ENCODE measurements at places on chromosomes 1 and 21.

DNA sequence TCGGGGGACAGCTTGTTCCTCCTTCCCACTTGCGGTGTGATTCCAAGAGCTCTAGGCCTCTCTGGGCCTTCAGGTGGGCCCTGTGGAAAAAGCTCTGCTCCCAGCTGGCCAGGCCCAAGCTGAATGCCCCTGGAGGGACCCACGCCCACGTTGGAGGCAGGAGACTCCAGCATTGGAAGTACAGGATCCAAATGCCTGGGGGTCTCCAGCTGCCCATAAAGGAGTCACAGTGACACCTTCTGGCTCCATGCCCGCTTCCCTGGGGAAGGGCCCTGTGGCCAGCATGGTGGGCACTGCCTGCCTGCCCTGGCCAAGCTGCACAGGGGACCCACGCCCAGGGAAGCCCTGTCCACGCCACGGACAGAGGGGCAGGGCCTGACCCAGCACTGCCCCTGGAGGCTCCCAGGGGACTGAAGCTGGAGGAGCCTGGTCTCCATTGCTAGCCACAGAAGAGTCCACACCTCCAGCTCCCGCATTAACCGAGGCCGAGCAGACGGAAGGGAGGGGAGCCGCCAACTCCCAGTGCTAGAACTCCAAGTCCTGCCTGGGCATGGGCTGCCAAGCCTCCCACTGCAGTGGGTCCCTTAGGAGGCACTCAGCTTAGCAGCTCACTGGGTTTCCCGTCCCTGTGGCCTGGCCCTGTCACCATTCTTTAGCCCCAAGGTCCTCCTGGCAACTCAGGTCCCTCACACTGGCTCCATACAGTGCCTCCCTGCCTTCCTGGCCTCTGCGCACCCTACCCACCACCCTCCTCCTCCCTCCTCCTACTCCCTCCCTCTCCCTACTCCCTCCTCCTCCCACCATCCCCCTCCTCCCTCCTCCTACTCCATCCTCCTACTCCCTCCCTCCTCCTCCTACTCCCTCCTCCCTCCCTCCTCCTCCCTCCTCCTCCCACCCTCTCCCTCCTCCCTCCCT, 41.9 kb downstream of the WNT9A start:
- DNase-seq: peak; percentile 17

- DNase-seq: no peak
Measured at GRCh38 chr1:200916681-200917080, 22.0 kb downstream of the INAVA start.

DNA sequence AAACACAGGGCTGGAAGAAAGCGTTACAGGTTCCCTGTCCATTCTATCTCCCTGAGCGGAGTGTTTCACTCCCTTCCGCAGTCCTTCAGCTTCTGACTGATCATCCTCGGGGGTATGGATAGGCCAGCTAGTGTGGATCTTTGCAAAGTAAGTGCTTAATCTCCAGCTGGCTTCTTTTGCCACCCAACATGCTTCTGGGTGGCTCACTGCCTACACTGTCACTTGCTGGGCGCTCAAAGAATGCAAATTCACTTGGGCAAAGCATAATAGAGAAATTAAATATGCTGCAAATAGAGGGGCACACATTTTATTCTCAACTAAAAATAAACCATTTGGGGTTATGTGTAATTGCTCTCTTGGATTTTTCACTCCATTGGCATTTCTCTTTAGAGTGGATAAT, 265.6 kb downstream of the TNR start:
- no peak for DNase-seq

DNA sequence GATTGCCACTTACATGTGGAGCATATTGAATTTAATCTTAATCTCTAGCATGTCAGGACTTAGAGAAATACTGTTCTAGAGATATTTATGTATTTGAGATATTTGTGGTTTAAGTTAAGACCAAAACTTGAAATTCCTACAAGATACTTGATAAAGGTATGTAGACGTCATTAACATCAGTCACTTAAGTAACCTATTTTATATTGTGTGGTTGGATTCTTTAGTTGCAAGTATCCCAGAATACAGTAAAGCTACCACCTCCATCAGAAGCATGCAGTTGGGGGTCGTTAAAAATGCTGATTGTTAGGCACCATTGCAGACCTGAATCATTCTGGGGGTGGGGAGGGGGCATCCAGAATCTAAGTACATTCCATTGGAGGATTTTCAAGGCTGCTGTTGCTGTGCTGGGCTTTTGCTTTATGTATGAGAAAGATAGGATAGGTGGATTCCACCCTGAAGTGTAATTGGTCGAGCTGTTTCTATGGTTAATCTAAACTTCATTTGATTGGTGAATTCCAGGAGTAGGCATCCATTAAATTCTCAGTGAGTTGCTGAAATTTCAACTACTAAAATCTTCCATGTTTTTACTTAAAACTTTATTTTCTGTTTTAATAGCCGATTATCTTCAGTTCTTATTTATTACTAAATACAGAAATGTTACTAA, 4.0 kb downstream of the H3-3A start:
- DNase-seq: no peak

GRCh38 chr1:6962996-6963911, 178.0 kb downstream of the CAMTA1 start:
- peak; percentile 59 for DNase-seq

DNA sequence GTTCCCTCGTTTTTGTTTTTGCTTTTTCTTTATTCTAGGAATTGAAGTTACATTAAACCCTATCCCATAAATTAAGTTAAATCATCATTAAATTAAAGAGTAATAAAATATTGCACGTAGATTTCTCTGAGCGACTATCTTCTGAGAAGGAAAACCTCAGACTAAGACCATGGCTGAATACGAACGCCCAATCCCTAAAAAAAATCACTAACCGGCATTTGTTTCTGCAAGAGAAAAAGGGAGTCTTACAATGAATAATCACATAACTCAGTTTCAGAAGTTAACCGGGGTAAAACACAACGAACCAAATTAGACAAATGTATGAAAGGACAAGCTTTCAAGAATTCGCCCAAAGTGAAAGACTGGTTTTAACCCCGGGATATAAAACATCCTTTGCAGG, 1.3 kb downstream of the PIK3R3 start:
- no peak for DNase-seq

GRCh38 chr1:151606384-151606783, 5.5 kb upstream of the SNX27 start:
- no peak for DNase-seq

GRCh38 chr1:98674075-98674781, 12.7 kb downstream of the SNX7 start:
- no peak for DNase-seq

DNA sequence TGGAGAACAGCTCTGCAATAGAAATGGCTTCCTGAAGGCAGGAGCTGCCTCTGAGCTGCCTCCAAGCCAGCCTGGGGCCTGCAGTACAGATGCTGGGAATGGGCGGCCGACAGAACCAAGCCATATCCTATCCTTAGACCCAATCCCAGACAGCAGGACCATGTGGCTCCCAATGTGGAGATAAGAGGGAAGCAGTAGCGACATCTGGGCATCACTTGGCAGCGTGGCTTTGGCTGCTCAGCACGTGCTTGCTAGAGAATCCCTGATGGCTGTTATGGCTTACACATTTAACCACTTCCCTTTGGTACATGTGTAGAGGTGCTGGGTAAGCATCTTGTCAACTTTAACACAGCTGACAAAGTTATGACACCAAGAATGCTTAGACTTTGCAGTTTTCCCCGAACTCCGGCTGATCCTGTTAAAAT, 87.7 kb downstream of the MAN1C1 start:
- DNase-seq: peak; percentile 66

DNA sequence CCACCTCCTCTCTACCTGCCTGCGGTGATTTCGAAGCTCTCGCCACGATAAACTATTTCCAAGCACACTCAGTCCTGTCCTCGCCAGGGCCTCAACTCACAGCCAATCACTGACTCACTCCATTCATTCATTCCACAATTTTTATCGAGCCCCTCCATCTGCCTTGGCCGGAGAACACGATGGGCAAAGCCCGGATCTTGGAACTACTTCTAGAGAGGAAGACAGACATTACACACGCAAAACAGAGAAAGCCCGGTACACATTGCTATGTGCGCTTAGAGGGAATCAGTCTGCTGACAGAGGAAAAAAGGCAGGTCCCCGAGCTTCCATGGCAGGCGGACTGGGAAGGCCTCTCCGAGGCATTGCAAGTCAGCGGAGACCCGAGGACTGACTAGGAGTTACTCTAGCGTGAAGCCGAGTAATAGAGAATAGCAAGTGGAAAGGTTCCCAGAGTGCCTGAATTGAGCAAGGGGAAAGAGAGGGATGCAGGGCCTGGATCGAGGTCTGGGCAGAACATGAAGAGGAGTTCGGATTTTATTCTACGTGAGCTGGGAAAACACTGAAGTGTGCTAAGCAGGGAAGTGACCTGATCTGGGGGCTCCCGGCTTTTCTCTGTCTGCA, 54.2 kb upstream of the DNAJC6 start:
- DNase-seq: no peak

DNA sequence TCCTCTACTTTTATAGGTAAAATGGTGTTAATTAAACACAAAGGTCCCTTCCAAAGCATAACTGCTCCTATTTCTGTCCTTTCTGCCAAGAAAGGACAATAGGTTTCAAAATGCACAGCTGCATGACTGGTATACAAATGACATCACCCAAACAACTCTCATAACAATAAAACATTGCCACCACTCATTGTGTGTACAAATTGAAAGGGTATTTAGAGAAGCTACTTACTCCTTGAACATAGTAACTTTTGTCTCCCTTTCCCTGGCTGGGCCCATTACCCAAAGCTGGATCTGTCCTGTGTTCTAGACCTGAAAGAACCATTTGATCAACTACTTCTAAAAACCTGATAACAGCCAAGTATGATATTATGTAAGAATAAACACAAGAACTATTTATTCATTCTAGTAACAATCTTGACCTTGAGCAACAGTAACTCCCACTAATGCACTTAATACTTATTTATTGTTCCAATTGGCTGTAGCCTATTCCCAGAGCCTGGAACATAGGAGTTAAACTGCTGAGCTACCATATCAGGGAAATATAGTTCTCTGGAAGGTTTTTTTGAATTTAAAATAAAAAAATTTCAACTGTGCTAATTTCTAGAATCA, 38.2 kb downstream of the TTLL7 start:
- DNase-seq: no peak

- no peak for DNase-seq
Measured at GRCh38 chr1:67687649-67688048, 2.6 kb downstream of the GADD45A start.

GRCh38 chr1:95197616-95198252, 36.3 kb upstream of the RWDD3 start:
- no peak for DNase-seq

GRCh38 chr1:161197560-161198193, 1.2 kb downstream of the ADAMTS4 start:
- no peak for DNase-seq

DNA sequence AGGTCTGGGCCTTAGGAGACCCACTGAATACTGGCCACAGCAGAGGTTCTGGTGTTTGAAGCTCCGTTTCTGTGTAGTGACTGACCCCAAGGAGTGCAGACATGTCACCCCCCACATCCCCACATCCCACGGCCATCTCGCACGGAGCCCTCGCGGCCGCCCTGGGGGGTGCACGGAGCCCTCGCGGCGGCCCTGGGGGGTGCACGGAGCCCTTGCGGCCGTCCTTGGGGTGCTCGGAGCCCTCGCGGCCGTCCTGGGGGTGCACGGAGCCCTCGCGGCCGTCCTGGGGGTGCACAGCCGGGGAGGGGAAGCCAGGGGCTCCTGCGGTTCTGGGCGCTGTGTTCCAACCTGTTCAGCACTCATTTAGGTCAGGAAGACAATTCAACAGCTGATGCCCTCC, 68.4 kb downstream of the SCCPDH start:
- DNase-seq: no peak

DNA sequence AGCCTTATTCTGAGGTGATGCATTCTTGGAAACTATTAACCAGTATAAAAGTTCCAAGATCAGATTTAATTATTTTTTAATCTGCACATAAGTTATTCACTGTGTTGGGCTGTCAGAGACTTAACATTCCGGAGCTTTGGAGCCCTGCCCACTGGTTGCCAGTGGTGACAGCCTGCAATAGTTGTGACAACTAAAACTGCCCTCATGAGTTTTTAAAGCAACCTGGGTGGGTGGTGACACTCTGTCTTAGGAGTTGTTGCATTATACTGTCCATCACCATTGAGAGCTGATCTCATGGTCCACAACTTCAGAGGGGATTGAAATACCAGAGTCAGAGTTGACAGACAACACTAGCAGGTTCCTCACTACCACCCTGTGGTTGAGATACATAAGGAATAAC, 653.9 kb upstream of the USP24 start:
- peak; percentile 78 for DNase-seq

DNA sequence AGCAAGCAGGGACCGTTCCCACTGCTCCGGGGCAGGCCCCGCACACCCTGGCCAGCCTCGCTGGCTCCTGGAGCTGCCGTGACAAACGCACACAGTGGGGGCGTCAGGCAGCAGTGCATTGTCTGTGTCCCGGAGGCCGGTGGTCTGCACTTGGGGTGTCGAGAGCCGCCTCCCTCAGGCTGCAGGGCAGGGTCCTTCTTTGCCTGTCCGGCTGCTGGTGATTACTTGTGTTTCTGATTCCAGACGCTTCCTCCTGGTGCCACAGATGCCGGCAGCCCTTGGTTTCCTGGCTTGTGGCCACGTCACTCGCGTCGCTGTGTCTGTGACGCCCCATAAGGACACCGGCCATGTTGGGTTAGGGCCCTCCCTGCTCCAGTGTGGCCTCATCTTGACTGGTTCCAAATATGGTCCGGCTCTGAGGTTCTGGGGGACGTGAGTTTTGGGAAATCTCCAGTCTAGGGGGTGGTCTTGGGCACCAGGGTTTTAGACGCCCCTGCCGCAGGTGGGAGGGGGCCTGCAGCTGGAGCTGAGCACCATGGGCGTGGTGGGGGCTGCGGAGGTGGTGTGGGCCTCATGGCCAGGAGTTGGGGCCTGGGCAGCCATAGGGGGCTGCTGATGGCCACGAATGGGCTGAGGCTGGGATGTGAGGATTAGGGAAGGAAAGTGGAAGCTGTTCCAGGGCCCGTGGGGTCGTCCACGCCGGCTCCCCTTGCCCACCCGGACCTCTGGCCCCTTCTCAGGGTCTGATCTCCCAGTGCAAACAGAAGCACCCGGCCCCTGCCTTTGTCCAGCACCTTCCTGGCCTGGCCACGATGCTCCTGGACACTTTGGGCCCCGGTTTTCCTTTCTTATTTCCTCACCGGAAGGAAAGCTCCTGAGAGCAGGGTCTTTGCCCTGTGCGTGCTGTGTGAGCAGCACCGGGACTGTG, 41.0 kb downstream of the SLX9 start:
- no peak for DNase-seq

GRCh38 chr1:8006037-8006963, 19.8 kb downstream of the ERRFI1 start:
- DNase-seq: no peak

- no peak for DNase-seq
Measured at GRCh38 chr1:104760017-104760416, 1010.3 kb downstream of the AMY1C start.

GRCh38 chr21:17391811-17392340, 121.0 kb upstream of the CXADR start:
- DNase-seq: no peak

- DNase-seq: peak; percentile 72
Measured at GRCh38 chr1:6001992-6002576, 9.9 kb upstream of the NPHP4 start.

DNA sequence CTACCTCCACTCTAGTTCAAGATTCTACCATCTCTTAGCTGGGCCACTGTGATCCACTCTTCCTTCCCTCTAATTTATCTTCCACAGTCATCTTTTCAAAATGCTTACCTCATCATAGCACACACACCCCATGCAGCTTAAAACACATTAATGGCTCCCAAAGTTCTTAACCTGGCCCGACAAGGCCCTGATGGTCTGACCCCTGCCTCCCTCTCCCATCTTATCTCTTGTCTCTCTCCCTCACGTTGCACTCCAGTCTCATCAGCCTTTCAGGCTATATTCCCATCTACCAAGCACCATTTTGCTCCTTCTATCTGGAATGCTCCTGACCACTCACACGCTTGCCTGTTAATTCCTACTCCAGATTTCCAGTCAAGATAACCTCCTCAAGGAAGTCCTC, 2.5 kb upstream of the ZBTB8A start:
- no peak for DNase-seq

All from Right ventricle myocardium superior (tissue), 1 donor.